ENCODE measurements at places on chromosomes 16 and 17.
A peak's percentile ranks its signal among the peaks of the same experiment; 100 is the strongest.

DNA sequence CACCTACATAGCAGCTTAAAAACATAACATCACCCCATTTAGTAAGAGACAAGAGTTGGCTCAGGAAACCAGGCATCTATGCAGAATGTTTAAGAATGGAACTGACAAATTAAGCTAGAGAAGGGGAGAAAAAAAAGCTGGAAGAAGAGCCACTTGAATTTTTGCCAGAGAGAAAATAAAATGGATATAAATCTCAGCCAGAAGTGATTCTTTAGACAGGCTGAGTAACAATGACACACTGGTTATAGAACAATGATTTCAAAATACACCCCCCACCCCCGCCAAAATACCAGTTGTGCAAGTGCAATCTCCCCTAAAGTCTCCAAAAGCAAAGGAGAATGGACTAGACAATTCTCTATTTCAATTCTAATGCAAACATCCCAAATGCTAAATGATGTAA is 22.4 kb downstream of the LSM12 start:
- no peak for DNase-seq

DNA sequence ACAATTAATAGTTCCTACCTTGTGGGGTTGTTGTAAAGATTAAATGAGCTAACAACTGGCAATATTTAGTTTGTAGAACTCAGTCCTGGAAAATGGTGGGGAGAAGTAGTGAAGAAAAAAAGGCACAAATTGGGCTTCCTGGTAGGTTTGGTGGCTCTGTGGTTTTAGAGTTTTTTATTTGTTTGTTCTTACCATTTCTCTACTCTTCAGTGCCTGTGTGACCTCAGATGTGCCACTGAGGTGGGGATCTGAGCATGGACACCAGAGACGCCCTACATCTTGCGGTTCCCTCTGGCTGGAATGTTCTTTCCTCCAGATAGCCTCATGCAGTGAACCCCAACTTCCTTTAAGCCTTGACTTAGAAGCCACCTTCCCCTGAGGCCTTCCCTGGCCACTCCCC is 7.7 kb downstream of the ZBTB4 start:
- no peak for DNase-seq

GRCh38 chr16:73015612-73016487 is 32.1 kb downstream of the ZFHX3 start:
- peak; percentile 18 for DNase-seq

DNA sequence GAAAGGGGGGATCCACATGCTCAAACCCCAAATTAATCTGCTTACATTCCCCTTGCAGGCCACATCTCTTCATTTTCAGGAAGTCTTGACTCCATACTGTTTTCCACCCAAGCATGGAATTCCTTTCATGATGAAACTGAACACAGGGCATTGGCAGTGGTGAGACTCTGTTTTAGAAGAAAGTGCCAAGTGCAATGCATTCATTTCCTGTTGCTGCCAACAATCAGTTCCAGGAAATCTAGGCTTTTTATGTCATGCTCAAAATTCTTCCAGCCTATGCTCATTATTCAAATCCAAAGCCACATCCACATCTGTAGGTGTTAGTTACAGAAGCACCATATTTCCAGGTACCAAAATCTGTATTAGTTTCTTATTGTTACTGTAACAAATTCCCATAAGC is 4.1 kb downstream of the CCL2 start:
- no peak for DNase-seq
